H1 (cell line): ENCODE measurements at places on chromosomes 13 and 19.

DNA sequence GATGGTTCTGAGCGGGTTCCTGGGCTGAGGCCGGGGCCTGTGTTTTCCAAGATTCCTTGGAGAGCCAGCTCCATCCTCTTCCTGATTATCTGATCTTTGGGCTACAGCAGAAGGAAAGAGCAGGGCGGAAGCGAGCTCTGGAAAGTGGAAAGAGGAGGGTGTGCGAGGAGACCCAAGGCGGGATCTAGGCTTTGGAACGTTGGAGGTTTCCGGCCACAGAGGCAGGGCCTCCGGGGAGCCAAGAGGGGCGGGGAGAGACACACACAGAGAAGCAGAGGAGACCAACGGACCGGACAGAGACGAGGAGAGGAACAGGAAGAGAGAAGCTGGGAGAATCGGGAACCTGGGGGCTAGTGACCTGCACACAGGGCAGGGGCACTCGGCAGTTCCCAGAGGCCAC is at the start of gene CLEC11A:
Gene CLEC11A (plus strand): TSS at position 296 of the 400 bp plus-strand sequence. CDS start 162 bp downstream, outside the sequence.
- DNase-seq, result no peak
- H3K27ac ChIP-seq, result no peak within 1 kb of the TSS
- H3K4me1 ChIP-seq, result peaks cover 3% of the 10 kb centered on the region

- H3K4me3 ChIP-seq, result no peak overlapping the region
- no peaks in the 10 kb centered on the region for H3K36me3 ChIP-seq
- no peaks in the 10 kb centered on the region for H3K27me3 ChIP-seq
- H3K4me1 ChIP-seq, result no peaks in the 10 kb centered on the region
- no peak overlapping the region for H3K27ac ChIP-seq
Observed at GRCh38 chr13:50037788-50038187, 22.5 kb downstream of the KCNRG start.

DNA sequence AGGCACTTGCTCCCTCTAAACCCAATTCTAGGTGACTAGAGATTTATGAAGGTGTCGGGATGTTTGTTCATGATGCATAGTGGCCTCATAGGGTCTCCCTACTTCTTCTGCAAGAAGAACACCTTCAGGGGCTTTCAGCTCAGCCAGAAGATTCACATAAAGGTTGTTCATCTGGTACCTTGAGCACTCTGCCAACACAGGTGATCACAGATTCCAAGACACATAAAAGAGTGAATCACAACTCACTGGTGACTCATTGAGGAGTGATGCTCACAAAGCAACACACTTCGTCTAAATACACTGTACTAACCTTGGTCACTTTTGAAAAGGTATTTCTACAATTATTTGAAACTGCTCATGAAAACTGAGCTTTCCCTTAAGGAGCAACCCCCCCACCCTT is 6.8 kb upstream of the ZNF324 start:
- peaks cover 4% of the 10 kb centered on the region; the same call in 1 of the 2 replicates for H3K36me3 ChIP-seq
- DNase-seq, result no peak

DNA sequence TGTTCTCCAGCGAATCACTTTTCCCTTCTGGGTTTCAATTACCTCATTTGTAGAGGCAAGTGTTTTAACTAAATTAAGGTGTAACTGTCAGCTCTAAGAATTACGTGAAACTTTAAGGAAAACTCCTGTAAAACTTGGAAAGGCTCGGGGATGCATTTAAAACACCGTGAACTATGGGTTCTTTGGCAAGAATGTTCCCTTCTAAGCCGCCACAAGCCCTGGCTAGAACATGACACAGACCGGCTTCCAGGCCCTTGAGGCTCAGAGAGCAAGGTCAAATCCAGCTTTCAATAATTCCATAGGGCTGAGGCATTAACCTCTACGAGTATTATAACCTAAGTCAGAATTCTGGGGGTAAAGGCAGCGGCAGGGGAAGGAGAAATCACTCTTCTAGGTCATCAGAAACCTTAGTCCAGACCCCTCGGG is 685 bp downstream of the VWA8 start:
- no peak overlapping the region for H3K27ac ChIP-seq
- H3K27me3 ChIP-seq, result 0 out of 2 replicates have a peak, but pooled peaks cover 2% of the 10 kb centered on the region
- H3K4me1 ChIP-seq, result no peaks in the 10 kb centered on the region; the same call in 1 of the 2 replicates

DNA sequence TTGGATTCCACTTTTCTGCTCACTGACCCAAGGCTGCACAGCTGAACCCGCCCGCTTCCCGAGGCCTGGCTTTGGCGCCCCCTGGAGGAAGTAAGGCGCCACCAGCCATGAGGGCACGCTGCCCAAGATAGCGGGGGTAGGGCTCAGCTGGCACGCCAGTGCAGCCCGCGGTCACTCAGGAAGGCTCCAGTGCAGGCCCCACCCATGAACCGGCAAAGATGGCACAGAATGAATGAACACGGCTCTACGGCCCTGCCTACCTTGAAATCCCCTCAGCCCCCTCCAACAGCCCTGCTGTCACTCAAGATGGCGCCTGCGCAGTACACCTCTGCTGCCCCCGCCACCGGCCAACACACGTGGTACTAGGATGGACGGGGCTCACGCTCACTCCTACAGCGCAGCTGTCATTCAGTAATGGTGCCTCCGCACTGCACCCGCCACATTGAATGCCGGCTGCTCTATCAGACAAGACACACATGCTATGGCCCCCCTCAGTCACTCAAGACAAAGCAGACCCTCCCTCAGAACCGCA is 3.0 kb downstream of the PEG3 start:
- no peaks in the 10 kb centered on the region for H3K4me1 ChIP-seq
- no peak for DNase-seq
- no peaks in the 10 kb centered on the region for H3K36me3 ChIP-seq
- no peaks in the 10 kb centered on the region for H3K27me3 ChIP-seq
- H3K27ac ChIP-seq, result no peak overlapping the region

GRCh38 chr19:4305257-4305612 is 837 bp downstream of the FSD1 start:
- no peak overlapping the region for H3K27ac ChIP-seq
- no peaks in the 10 kb centered on the region for H3K27me3 ChIP-seq
- no peak for DNase-seq
- H3K4me3 ChIP-seq, result no peak overlapping the region
- H3K36me3 ChIP-seq, result peaks cover 5% of the 10 kb centered on the region
- H3K4me1 ChIP-seq, result peaks cover 8% of the 10 kb centered on the region

DNA sequence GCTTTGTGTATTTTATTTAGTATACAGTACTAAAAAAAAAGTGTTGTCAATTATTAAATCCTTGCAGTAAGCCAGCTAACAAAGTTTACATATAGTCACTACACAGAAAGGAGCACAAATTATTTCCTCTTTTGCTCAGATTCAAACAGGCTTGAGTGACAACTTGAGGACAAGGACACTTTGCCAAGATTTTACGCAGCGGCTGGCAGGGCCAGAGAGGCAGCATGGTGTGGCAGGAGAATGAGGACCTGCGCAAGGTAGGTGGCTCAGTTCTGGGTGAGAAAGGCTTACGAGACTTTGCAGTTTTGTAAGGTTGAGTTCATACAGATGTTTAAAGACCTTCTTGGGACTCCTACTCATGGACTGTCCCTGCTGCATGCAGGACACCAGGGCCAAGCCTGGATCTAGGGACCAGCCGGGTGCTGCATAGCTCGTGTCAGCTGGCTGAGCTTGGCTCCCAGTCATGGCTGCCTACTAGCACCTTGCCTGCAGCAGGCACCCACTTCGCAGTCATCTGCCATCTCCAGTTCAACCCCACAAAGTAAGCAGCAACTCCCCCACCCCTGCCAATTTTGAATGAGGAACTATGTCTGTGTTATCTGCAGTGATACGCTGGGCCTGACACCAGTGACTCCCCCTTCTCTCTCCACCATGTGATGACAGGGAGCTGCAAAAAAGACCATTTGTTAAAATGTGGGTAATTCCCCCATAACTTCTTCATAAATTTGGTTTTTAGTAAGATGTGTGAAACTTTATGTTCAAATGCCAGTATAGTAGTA is 3.7 kb upstream of the TUBA3C start:
- H3K36me3 ChIP-seq, result no peaks in the 10 kb centered on the region
- no peaks in the 10 kb centered on the region for H3K4me1 ChIP-seq
- no peak for DNase-seq
- H3K27ac ChIP-seq, result no peak overlapping the region

- peak overlapping the region; percentile 42 for H3K4me3 ChIP-seq
- H3K27me3 ChIP-seq, result peaks cover 1% of the 10 kb centered on the region
- peak; percentile 60 for DNase-seq
- no peak overlapping the region for H3K27ac ChIP-seq
Observed at GRCh38 chr19:7500811-7501450, 12.1 kb upstream of the PEX11G start.

GRCh38 chr13:75165543-75166230 is 316.3 kb downstream of the TBC1D4 start:
- no peak overlapping the region for H3K27ac ChIP-seq
- H3K4me3 ChIP-seq, result no peak overlapping the region
- H3K36me3 ChIP-seq, result no peaks in the 10 kb centered on the region
- no peak for DNase-seq
- H3K4me1 ChIP-seq, result no peaks in the 10 kb centered on the region

GRCh38 chr19:12896460-12896859 is 5.5 kb downstream of the GCDH start:
- peaks cover 31% of the 10 kb centered on the region for H3K36me3 ChIP-seq
- peaks cover 5% of the 10 kb centered on the region; the same call in 1 of the 2 replicates for H3K4me1 ChIP-seq
- no peak overlapping the region for H3K4me3 ChIP-seq

GRCh38 chr19:35514282-35514809 is 897 bp upstream of the DMKN start:
- DNase-seq, result no peak
- peak overlapping the region; percentile 38 for H3K4me3 ChIP-seq
- no peaks in the 10 kb centered on the region for H3K36me3 ChIP-seq

DNA sequence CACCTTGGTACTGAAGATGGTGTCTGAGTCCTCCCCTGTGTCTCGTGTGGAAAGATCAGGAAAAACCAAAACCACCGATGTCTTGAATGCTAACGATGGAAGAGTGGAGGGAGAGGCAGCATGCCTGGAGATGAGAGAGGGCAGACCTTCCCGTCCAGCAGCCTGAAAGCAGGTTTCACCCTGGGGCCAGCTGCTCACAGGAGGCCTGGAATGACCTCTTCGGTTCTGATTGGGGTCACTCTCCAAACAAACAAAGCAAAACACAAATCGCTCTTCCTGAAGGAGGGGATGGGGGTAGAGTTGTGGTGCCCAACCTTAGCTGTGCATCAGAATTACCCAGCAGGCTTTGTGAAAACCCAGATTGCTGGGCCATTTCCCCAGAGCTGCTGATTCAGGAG is 142.3 kb upstream of the SOX1 start:
- H3K27ac ChIP-seq, result no peak overlapping the region
- no peaks in the 10 kb centered on the region for H3K36me3 ChIP-seq
- DNase-seq, result no peak
- H3K4me1 ChIP-seq, result no peaks in the 10 kb centered on the region

DNA sequence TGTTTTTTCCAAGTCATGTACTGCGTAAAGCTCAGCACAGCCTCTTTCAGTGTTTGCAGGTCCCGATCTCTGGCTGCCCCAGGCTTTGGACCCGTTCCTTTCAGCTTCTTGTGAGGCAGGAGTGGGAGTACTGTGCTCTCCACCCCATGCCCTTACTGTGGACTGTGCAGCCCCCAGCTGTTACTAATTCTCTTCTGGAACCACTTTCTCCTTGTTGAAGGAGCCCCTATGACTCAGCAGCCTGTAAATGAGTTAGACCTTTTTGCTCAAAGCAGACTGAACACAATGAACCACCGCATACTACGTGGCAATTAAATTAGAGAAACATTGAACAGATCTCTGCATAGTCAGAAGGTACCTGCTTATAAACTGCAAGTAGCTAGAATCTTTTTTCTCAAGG is 39.0 kb downstream of the SERTM1 start:
- no peak overlapping the region for H3K4me3 ChIP-seq
- H3K36me3 ChIP-seq, result no peaks in the 10 kb centered on the region
- H3K27ac ChIP-seq, result no peak overlapping the region
- peaks cover 1% of the 10 kb centered on the region for H3K27me3 ChIP-seq
- no peak for DNase-seq

DNA sequence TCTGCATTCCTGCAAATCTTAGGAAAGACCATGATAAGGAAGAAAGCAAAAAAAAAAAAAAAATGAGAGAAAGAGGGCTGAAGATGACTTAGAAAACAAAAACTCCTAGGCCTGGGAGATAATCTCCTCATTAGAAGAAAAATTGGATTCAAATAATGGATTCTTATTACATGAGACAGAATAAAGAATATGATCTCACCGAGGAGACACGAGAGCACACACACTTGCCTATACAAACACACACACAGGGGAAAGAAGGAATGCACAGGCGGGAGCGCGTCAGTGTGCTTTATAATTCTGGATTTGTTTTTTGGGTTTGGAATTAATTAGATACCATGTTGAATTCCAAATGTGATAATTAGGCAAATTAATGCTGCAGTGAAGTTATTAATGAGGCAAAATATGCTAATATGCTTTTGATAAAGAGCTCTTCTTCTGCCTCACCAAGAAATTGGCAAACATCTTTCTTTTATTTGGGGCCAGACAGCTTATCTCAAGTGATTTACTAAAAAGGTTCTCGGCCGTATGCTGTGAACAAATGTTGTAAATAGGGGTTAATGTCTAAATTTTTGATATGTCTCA is 36.1 kb upstream of the PCDH8 start:
- no peak overlapping the region for H3K4me3 ChIP-seq
- H3K36me3 ChIP-seq, result no peaks in the 10 kb centered on the region
- H3K4me1 ChIP-seq, result peaks cover 21% of the 10 kb centered on the region
- DNase-seq, result no peak
- peaks cover 18% of the 10 kb centered on the region for H3K27me3 ChIP-seq

- no peak overlapping the region for H3K4me3 ChIP-seq
- H3K27ac ChIP-seq, result no peak overlapping the region
- H3K27me3 ChIP-seq, result no peaks in the 10 kb centered on the region
- peaks cover 17% of the 10 kb centered on the region; the same call in 1 of the 2 replicates for H3K36me3 ChIP-seq
- no peak for DNase-seq
Observed at GRCh38 chr19:10797541-10798256, 38.3 kb downstream of the TMED1 start.

- H3K4me3 ChIP-seq, result no peak overlapping the region
- H3K27ac ChIP-seq, result no peak overlapping the region
- no peak for DNase-seq
- no peaks in the 10 kb centered on the region for H3K27me3 ChIP-seq
- H3K4me1 ChIP-seq, result no peaks in the 10 kb centered on the region
- H3K36me3 ChIP-seq, result no peaks in the 10 kb centered on the region
Observed at GRCh38 chr13:107548338-107548737, 667.0 kb downstream of the LIG4 start.

DNA sequence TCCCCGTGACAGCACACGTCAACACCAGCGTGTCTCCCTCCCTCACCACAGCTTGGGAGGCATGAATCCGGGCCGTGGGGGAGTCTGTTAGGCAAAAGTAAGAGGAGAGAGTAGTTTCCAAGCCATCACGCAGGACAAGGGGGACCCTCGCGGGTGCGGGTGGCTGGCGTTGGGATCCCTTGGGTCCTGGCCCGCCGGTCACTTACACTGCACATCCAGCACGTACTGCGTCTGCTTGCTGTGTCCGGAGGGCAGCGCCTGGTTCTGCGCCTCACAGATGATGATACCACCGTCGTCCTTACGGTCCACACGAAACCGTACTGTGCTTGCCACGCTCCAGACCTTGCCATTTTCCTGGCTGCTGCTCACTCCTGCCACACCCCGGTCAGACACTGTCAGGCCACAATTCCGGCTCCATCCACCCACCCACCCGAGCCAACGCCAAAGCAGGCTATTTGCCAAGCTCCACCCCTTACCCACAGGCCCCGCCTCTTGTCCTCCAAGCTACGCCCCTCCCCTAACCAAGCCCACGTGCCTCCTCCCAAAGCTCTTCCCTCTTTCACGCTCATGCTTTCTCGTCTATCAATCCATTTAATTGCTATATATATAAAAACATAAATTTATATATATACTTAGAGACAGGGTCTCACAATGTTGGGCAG is 6.6 kb upstream of the ZNF428 start:
- H3K27ac ChIP-seq, result no peak overlapping the region
- H3K27me3 ChIP-seq, result no peaks in the 10 kb centered on the region
- DNase-seq, result no peak
- H3K4me3 ChIP-seq, result no peak overlapping the region
- H3K36me3 ChIP-seq, result no peaks in the 10 kb centered on the region
- H3K4me1 ChIP-seq, result peaks cover 6% of the 10 kb centered on the region; the same call in 1 of the 2 replicates
